Activated T-cell treated with anti-CD3 and anti-CD28 coated beads for 1 hour (primary cell): ENCODE measurements at places on chromosomes 12 and 14.
A peak's percentile ranks its signal among the peaks of the same experiment; 100 is the strongest.

- DNase-seq, result no peak
Observed at GRCh38 chr12:93699271-93700145, 22.3 kb downstream of the CRADD start.

- DNase-seq, result no peak
Observed at GRCh38 chr12:124848621-124849380, 14.9 kb downstream of the SCARB1 start.

DNA sequence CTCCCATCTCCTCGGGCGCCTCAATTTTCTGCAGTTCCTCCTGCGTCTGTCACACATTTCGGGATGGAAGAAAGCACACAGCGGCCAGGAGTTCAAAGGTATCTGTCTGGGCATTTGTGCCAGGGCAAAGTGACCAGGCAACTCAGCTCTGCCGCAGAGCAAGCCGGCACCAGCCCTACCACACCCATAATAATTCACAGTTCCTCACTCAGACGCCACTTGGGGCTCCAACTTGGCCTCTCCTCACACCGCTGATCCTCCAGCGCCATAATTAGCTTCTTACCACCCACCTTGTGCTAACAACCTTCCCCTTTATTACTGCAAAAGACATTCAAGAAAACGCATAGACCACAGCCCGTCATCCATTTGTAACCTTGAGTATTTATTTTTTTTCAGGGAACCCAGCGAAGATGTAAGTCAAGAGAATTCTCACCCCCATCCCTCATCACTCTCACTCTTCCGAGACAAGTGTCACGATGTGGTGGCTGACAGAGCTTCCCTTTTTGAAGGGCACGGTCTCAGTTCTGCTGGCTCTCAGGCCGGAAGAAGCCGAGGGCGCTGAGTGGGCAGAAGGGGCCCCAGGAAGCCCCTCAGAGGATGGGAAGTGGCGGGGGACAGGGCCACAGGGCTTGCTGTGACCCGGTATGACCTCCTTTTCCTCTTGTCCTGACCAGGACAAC, 25.2 kb upstream of the NCOR2 start:
- no peak for DNase-seq

DNA sequence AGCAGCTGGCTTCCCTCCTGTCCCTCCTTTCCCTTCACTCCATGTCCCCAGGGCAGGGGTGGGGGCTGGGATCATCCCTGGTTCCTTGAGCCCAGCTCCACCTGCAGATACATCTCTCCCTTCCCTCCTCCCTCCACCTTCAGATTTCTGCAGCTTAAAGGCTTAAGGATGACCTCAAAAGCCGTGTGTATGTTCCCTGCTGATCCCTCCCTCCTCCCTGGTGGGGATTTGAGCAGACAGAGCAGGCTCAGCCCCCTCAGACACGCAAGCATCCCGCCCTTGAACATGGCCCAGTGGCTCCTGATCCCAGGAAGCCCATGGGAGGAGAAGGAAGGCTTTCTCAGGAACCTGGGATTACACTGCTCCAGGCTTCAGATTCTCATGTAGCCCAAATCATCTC, 82.9 kb upstream of the RIN3 start:
- DNase-seq, result no peak

- peak; percentile 38 for DNase-seq
Observed at GRCh38 chr14:44961151-44961553, 595 bp downstream of the KLHL28 start.

GRCh38 chr14:64910847-64911495, 3.3 kb upstream of the CHURC1 start:
- no peak for DNase-seq

- DNase-seq, result no peak
Observed at GRCh38 chr14:30587141-30587540, 28.2 kb downstream of the G2E3 start.

DNA sequence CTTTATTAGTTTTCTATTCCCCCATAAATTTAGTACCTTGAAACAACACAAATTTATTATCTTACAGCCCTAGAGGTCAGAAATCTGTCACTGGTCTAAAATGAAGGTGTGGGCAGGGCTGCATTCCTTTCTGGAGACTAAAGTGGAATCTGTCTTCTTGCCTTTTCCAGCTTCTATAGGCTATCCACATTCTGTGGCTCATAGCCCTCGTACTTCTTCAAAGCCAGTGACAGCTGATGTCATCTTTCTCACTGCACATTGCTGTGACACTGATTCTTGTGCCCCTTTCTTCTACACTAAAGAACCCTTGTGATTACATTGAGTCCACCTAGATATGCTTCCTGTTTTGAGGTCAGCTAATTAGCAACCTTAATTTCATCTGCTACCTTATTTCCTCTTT, 23.2 kb upstream of the DCN start:
- DNase-seq, result no peak

GRCh38 chr12:82300611-82301010, 57.6 kb downstream of the CCDC59 start:
- no peak for DNase-seq

- no peak for DNase-seq
Observed at GRCh38 chr12:64814432-64814831, 10.0 kb upstream of the TBC1D30 start.
